ENCODE measurements at places on chromosomes 7 and 10.

GRCh38 chr10:102658802-102659201, 14.5 kb downstream of the TRIM8 start:
- DNase-seq: no peak

DNA sequence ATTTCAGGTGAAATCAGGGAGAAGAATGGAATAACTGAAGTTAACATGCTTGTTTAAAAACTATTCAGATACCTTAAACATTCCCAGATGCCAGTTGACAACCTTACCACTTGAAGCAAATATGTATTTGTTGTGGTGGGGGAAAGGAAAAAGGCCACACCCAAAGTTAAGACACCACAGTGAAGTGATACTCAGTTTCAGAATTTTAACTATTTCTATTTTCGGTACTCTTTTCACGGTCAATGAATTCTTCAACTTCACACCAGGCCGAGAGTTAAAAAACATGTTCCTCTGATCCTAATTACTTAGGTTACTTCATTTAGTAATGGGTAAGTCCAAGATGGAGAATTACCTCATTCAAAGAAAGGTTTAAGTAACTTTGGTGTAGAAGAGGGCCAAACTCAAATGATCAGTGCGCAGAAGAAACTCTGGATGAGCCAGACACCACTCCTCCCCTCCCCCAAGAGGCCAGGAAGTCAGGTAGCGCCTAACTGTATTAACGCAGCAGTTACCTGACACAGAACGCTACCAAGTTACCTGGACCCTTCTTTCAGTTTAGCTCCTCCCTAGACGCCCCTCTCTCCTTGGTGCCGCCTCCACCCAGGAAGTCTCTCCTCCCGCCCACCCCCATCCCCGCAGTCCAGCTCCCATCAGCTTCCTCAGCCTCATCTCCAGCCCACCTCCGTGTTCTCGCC, 700 bp downstream of the MTPN start:
- peak; percentile 17 for DNase-seq

DNA sequence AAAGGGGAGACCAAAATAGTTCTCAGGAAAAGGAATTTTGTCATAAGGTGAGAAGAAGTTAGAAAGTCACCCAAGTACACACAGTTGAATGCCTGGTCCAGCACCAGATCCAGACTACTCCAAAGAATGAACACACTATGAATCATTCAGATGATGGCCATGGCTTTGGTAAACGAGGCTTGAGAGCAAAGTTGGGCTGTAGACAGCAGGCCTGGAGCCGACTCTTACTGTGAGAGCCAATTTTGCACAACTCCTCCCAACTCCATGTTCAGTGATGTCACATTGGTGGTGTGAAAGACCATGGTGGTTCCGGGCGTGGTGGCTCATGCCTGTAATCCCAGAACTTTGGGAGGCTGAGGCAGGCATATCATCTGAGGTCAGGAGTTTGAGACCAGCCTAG, 131.6 kb downstream of the PKD1L1 start:
- DNase-seq: no peak

DNA sequence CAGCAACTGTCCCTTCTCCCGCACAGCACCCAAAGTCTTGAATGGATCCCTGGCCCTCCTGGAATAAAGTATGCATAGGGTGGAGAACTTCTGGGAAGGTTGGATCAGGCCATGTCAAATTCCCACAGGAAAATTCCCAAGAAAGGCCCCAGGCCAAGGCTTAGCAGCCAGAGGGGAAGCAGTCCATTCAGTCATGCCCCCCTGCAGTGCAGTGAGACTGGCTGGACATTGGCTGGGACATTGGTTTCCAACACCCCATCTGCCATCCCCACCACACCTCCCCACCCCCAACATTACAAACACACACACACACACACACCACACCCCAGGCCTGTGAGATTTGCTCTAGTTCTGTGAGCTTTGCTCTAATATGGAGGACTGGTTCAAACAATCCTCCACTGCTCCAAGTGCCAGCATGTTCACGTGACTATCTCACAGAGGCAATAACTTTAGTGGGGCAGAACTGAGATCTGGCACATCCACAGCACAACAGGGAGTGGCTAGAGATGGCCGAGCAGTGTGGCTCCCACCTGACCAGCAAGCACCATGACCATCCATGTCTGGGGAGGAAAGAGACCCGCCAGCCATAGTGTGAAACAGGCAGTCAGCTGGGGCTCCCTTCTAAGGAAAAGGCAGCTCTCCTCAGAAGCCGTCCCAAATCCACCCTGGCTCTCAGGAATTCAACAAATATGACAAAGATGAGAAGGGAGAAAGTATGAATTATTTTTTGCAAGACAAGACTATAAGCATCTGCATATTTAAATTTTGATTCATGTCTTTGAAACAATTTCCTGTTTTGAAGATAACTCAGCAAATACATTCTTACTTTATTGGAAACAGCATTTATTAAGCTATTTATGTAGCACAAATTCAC, 6.7 kb upstream of the FAM170B start:
- DNase-seq: no peak

DNA sequence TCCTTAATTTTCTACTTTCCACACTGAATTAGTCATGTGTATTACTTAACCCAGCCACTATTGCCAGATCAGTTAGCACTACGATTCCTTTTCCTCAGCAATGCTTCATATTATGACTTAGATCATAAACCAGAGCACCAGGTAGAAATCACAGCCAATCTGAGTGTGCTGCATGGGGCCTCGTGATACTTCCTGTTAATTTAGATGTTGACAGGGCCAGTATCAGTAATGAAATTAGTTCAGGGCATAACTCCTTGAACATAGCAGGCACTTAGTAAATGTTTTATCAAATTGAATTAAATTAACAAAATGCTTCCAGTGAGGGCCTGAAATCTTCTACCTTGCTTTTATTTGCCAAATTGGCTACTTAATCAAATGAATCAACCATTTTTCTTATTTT, 169.3 kb upstream of the LRGUK start:
- DNase-seq: no peak

DNA sequence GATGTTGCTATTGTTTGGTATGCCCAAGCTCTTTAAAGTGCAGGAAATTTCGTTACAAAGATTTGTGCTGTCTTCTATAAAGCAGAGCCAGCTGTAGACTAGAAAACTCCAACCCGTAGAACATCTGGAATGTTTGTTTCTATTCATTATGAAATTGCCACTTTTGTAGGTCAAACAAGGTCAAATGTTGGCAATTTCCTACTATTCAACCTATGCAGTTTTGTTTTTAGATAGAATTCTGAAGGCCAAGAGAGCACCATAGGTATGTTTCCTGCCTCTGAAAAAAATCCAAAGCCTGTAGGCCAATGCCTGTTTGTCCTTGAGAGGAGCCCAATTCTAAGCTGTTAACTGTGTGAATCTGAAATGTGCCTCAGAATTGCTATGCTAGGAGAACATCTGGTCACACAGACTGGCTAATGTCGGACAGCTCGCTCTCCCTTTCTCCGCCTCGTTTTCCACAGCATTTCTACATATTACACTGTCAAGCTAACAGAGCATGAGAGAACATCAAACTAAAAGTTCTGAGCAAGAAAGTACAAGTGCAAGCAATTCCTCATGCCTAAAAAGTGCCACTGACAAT, 267.2 kb upstream of the LRGUK start:
- no peak for DNase-seq

GRCh38 chr10:48759113-48759901, 74.6 kb downstream of the WDFY4 start:
- no peak for DNase-seq

- DNase-seq: no peak
Measured at GRCh38 chr10:23496727-23497126, 57.9 kb downstream of the OTUD1 start.

DNA sequence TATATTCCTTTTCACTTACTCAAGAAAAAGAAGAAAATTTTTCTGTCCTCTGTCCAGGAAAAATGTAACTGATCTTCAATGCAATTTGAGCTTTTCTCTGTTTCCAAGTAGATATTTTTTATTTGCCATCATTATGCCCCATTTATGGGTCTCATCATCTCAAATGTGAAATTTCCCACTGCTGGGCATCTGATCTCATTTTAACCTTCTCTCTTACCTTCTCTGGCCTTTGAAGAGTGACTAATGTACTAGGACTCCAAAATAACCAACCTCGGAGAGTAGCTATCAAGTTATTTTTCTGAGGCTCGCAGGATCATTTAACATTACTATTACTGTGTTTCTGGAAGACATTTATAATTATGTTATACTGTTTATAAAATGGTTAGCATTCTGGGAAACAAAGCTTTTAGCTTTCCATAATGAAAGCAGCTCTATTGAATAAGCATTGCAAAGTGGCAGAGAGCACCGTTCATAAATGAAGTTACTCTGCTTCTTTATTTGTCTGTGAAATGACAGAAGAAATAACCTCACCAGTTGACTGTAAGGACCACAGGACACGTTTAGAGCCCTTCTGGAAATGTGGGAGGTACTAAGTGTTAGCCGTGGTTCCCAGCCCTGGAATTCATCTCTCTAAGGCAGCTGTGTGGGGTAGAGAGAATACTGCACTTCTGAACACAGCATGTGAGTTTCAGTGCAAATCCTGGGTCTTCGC, 33.3 kb upstream of the NMT2 start:
- DNase-seq: no peak

GRCh38 chr10:89810908-89811525, 109.6 kb downstream of the KIF20B start:
- no peak for DNase-seq

- DNase-seq: peak; percentile 68
Measured at GRCh38 chr10:15106352-15107013, 9.3 kb downstream of the RPP38 start.

DNA sequence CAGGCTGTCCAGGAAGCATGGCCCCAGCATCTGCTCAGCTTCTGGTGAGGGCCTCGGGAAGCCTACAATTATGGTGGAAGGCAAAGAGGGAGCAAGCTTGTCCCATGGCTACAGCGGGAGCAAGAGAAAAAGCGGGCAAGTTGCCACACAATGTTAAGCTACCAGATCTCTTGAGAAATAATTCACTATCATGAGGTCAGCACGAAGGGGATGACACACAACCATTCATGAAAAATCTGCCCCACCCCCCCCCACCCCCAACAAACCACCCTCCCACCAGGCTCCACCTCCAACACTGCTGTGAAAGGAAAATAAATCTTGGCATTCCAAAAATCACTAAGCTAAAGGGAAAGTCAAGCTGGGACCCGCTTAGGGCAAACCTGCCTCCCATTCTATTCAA, 545.8 kb upstream of the NRP1 start:
- no peak for DNase-seq

DNA sequence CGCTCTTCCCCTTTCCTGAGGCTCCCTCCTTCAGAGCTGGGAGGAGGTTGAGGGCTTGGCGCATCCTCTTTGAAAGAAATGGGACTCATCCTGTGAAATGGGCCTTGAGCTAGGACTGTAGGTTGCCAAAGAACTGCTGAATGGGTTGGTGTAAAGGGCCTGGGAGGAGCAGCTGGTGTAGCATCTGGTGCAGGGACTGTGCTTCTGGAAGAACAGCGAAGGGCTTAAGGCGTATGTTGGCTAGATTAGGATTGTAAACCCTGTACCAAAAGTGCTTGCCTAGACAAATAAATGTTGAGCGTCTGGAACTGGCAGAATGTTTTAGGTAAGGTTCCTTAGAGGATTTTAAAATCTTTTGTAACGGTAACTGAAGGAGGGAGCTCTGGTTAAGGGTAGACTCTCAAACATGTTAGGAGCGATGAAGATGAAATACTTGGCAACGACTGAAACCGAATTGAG, 563 bp downstream of the STAM start:
- no peak for DNase-seq

DNA sequence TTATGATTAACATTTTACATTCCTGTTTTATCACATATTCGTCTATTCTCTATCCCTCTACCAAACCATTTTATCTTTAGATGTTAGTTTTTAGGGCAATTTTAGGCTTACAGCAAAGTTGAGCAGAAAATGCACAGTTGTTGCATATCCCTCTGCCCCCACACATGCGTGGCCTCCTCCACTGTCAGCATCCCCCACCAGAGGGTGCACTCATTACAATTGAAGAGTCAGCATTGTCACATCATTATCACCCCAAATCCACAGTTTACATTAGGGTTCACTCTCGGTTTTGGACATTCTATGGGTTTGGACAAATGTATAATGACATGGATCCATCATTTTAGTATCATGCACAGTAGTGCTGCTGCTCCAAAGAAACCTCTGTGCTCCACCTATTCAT, 86.4 kb downstream of the WDR37 start:
- DNase-seq: no peak

DNA sequence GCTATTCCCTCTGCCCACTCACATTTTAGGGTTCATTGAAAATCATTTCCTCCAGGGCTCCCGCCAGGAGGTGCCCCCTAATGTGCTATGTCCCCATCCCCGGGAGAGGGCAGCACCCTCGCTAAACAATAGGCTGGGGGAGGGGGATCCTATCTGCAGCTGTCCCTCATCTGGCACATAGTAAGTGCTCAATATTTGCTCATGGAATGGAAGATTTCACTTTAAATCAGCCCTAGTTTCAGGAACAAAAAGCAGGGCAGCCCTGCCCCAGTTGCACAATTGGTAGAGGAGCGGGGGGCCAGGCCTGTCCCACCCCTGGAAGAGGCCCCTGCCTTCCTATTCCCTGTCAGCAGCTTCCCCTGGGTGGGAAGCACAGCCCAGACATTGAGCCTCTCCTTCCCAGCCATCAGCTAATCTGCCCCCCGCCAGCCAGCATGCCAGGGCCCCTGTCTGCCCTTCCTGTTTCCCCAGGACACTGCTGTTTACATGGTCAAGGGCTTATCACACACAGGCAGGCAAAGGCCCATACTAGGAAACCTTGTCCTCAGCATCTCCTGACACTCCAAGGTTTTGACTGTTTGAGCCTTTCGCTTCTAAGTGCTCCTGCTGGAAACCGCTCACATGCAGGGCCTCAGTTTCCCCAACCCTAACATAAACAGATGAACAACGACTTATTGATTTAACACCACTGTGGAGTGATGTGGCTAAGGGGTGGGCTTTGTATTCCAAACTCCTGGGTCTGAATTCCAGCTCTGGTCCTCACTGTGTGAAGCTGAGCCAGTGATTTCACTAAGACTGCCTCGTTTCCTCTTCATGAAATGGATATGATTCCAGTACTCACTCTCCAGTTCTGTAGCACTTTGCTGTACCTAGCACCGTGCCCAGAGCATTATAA, 130.7 kb upstream of the ZMIZ1 start:
- no peak for DNase-seq

GRCh38 chr7:42238709-42239366, 1.8 kb upstream of the GLI3 start:
- no peak for DNase-seq

GRCh38 chr7:142873281-142873784, 12.2 kb downstream of the TRPV6 start:
- peak; percentile 30 for DNase-seq
